Fibroblast of skin of abdomen (primary cell): ENCODE measurements at places on chromosomes 2 and 18.

DNA sequence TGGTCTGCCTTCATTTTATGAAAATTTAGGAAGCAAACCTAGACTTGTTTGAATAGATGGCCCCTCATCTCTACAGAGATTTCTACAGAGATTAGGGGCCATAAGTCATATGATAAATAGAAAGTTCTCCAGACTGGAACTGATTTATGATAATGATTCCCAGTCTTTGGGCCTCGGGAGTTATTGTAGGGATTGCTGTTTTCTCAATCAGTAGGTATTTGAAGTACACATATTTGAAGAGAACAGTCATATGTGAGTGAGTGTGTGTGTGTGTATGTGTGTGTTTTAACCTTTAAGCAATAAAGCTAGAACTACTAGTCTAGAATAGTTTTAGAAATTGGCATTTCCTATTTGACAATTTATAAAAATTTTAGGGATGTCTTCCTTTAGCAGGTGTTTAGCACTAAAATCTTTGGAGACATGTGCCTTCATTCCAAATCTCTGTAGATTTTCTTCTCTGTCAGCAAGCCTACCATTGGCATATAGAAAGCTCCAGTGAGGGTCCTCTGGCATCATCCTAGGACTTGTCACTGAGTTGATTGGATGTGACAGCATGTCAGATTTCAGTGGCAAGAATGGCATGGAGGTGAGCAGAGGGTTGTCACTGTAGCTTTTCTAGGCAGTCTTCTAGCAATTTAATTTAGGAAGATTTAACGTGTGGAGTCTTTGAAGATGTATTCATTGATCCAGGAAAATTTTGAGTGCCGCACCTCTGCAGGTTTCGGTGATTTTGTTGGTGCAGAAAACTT lies 71.2 kb downstream of the MYO1B start:
- peak; percentile 85 for DNase-seq

DNA sequence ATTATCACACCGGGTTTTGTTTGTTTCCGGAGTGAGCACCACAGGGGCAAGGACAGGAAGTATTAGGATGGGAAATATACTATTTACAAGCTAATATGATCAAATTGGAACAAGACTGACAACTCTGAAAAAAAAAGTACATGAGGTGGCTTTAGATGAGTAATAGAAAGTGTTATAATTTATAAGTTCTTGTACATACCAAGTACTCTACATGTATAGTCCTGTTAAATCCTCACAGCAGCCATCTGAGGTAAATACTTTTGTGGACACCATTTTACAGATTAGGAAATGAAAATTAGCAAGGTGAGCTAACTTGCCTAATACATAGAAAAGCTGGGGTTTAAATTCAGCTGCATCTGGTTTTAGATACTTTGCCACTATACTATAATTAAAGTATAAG lies 11.2 kb downstream of the FAP start:
- no peak for DNase-seq

- no peak for DNase-seq
Measured at GRCh38 chr2:97695744-97696143, 17.6 kb upstream of the ZAP70 start.

GRCh38 chr2:234949762-234950434 lies 1.9 kb upstream of the SH3BP4 start:
- DNase-seq = peak; percentile 98

DNA sequence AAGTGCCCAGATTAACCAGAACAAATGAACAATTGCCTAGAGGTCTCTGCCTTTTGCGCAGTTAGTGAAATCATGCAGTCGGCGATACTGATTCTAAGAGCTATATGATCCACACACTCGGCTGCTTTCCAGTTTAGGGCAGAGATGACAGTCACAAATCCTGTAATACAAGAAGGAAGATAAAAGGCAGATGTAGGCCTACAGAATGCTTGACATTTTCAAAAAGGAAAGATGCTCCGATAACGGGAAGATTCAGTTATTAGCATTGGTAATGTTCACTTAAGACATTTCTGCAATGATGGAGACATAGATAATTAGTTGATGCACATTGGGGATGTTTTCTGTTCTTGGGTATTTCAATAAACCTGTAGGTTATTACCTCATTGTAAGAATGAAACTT lies 19.5 kb downstream of the NYAP2 start:
- no peak for DNase-seq

- peak; percentile 4 for DNase-seq
Measured at GRCh38 chr2:57696016-57696415, 350.6 kb upstream of the VRK2 start.

GRCh38 chr2:201414099-201415023 lies 36.9 kb downstream of the TRAK2 start:
- DNase-seq = peak; percentile 29

- DNase-seq = no peak
Measured at GRCh38 chr2:108809936-108810335, 23.4 kb downstream of the CCDC138 start.

DNA sequence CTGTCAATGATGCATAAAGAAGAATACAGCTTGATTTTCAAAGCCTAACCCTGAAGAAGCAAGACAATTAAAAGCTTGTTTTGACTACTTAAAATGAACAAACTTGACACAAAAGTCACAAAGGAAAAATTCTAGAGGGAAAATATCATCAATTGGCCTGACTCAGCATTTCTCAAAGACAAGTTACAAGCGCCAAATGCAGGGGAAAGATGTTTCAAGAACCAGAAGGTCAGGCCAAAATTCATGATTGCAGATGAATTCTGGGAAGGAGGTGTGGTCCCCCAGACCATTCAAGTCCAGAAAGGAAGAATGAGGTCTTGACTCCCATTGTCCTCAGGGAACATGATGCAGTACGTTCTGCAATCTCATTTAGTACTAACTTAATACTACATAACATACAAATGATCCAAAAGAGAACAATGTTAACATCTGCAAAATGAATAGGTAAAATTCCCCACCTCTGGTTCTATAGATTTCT lies 64.5 kb downstream of the FAM210A start:
- DNase-seq = no peak

- DNase-seq = no peak
Measured at GRCh38 chr18:59453468-59453961, 94.5 kb upstream of the LMAN1 start.

DNA sequence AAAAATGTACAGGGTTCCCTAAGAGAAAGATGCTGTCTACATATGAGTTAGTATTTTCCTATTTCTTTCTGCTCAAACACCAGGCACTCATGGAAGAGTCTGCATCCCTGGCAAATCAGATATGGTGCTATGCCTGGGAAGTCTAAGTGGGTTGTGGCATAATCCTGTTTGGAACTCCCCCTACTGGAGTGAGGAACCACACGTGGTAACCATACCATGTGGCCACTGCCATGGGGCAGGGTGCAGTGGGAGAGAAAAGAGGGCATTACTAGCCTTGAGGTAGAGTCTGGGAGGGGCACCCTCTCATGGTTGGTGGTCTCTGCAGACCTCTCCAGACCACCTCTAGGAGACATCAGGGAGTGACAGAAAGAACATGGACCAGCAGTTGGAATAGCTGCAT lies 257.9 kb upstream of the ATP5MC3 start:
- DNase-seq = no peak

- DNase-seq = no peak
Measured at GRCh38 chr2:31166925-31167324, 28.7 kb upstream of the GALNT14 start.

DNA sequence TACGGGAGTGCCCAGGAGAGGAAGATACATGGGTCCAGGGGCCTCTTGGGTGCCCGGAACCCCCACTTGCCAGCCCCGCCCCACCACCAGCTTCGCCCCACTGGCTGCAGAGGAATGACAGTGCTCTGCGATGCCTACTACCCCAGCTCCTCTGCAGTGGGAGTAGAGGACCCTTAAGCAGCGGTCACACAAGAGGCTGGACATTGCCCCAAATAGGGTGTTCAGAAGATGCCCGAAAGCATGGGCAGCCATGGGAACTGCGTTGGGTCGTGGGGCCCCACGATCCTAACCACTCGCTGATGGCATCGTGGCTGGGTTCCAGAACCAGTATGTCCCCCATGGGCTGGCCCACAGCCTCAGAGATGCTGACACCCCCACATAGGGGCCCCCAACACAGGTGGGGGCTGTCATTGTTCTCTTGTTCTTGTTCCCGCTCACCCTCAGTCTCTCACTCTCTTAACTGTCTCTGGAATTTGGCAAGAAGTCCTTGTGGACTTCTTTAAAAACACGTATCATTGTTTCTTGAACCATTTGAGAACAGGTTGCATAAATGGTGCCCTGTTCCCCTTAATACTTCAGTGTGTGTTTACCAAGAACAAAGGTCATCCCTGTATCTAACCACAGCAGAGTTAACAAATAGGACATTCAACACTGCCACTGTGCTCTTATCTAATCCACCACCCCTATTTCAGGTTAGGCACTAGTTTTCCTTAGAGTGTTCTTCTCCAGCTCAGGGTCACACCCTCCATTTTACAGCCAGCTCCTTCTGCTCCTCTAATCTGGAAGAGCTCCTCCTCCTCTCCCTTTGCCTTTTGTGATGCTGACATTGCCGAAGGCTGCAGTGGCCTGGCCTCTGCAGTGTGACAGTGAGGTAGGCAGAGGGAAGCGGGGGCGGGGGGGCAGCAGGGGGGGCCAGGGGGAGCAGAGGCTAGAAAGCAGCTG lies 76.3 kb downstream of the STPG4 start:
- no peak for DNase-seq

- no peak for DNase-seq
Measured at GRCh38 chr2:40292291-40292690, 159.6 kb downstream of the SLC8A1 start.

DNA sequence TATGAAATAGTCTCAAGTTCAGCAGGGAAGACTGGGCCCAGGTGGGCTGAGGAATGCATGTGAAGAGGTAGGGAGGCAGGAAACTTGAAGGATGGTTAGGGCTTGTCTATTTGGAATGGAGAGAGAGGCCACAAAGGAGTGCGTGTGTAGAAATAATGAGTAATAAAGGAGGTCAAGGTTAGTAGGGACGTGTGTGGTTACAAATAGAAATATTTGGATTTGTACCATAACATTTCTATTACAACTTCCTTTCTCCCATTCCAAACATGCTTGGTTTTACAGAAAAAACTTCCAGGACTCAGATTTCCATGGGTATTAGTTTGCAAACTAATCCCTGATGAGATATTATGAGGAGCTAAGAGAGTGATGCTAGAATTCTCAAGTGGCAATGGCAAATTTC lies 280.6 kb downstream of the NCKAP5 start:
- DNase-seq = peak; percentile 51

- no peak for DNase-seq
Measured at GRCh38 chr2:218374795-218375194, 7.3 kb upstream of the SLC11A1 start.

GRCh38 chr18:55433648-55434047 lies 154.3 kb downstream of the TCF4 start:
- no peak for DNase-seq
